ENCODE measurements at places on chromosomes 2 and 18. TPM values are rescaled to one million over a fixed set of nuclear protein-coding genes. Genes with fewer than 3 reads are reported as not detected.

DNA sequence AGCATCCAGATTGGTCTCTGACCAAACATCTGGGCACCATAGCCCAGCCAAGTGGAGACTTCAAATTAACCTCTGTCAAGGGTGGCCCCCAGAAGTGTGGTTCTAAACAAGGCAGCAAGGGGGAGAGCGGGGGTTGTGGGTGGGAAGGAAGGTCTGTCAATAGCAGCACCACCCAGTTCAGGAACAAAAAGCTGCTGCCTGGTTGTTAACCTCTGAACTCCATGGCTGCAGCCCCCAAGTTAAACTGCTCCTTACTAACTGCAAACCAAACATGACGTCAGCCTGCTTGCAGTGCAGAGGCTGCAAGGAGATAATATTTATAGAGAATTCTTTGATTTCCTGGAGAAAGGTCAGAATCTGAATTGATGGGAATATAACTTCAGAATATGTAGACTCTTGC is 76.5 kb downstream of the ARL4C start:
- no peak for DNase-seq

GRCh38 chr2:198660501-198660900 is 797.2 kb downstream of the SATB2 start:
- no peak for DNase-seq

DNA sequence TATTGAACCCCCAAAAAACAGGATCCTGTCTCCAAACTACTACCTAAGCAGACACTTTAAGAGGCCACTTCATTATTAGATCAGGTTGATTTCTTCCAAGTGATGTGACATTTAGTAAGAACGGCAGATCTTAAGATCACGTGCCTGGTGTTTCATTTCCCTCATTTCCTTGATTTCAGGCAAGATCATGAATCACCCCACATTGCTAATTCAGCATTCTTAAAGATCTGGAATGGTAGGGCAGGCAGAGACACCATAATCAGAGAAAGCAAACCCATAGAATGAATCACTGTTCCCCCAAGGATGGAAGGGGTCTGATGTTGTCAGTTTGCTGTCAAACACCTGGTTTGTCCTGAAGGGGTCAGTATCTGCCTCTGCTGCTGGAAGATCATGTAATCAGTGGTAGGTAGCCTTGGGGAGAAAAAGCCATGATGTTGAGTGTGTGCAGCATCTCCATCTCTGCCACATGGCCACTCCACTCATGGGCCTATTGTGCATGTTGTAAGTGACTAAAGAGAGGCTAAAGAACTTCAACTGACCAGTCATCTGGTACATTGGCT is 133.9 kb downstream of the ARHGAP15 start:
- DNase-seq: no peak

DNA sequence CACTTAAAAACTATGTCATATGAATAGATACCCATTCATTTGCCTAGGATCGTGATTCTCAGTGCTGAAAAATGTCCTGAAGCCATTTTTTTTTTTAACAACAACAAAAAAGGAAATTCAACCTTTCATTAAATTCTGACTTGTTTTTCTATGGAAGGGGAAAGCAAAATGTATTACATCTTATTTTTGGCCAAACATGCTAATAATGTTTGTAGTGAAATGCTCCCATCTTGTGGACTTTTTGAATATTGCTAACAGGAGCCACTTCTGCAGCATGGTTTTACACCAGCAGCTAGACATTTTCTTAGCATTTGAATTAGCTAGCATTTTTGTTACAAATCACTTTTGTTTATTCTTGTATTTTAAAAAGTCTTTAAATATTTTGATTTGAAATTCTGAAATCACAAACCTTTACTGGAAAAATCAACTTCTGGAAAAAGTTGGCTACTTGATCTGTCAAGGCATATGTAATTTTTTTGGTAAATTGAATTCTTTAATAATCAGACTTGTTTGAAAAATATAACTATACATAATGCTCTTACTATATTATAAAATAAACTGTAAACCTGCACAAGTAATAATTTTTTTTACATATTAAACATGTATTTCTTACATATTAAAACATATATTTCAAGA is 75.8 kb downstream of the KIDINS220 start:
- no peak for DNase-seq

DNA sequence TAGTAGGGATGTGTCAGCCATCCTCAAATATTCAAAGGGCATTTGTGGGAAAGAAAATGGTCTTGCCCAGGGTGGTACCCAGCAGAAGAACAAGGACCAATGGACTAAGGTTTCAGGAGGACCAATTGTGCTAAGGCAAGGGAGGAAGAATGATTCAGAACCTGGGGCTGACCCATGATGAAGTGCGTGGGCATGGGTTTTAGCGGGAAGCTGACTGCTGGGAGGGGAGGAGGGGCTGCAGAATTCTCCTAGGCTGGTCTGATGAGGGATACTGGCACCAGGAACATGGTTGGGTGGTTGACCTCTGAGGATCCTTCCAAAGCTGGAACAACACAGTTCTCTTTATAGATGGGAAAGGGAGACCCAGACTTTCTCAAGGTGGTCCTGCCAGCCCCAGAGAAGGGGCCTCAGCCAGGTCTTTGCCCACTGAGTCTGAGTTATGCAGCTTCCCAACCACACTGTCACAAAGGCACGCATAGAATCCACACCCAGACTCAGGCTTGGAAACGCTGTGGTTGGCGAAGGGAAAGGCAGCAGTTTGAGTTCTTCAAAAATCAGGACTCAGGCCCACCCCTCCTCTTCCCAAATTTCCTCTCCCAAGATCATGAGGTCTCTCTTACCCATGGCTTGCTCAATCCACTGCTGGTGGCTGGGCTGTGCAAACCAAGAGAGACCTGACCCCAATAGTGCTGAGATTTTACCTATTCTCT is 37.3 kb downstream of the MARCO start:
- DNase-seq: no peak

DNA sequence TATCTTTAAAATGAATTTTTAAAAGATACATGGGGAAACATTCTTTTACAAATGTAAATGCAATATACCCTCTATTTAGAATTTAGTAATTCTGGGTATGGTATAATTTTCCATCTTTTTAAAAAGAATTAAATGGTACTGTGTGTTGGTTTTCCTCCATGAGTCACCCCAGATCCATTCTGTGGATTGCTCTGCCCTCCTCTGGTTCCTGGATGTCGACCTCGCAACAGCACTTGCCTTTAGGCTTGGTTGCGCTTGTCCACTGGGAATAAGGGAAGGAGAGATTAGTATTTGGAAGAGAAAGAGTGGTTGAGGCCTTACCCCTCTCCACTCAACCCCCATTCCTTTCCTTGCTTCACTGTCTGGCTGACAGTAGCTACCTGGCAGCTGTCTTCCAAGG is 90.4 kb downstream of the FTCDNL1 start:
- DNase-seq: no peak

- no peak for DNase-seq
Observed at GRCh38 chr2:234305846-234306245, 191.0 kb downstream of the ARL4C start.

DNA sequence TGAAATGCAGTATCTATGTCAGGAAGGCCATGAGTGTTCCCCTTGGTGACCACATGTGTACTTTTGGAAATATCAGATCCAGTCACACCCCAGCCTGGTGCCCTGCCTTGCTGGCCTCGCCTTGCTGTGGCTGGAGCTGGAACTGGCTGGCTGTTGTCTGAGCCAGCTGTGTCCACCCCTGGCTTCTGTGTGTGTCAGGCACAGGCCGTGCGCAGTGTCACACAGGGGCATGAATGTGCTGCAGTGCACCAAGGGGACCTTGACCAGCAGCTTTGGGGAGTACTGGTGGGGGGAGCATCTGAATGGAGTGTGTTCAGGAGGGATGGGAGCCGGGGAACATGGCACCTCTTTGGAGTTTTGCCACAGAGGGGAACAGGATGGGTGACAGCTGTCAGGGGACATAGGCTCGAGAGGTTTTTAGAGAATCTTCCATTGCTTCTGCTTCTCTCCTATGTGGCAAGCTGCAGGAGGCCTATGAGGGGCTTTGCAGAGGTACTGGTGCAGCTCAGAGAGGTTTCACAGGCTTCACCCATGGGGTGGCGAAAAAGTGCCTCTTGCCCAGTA is 44.7 kb upstream of the FAHD2A start:
- no peak for DNase-seq

ALKAL2 gene
- total RNA-seq: 0.68 TPM
